ENCODE measurements at places on chromosomes 6 and 20.
A peak's percentile ranks its signal among the peaks of the same experiment; 100 is the strongest.

GRCh38 chr20:50561379-50562078 lies 51.3 kb downstream of the PTPN1 start:
- H3K36me3 ChIP-seq: peaks cover 75% of the 10 kb centered on the region
- peak overlapping the region; percentile 91 for H3K27ac ChIP-seq
- peaks cover 39% of the 10 kb centered on the region for H3K4me1 ChIP-seq

- H3K4me3 ChIP-seq: no peak overlapping the region
- no peaks in the 10 kb centered on the region for H3K27me3 ChIP-seq
- DNase-seq: no peak
These were observed 113.7 kb upstream of the PRDM1 start for GRCh38 chr6:105972440-105972839.

DNA sequence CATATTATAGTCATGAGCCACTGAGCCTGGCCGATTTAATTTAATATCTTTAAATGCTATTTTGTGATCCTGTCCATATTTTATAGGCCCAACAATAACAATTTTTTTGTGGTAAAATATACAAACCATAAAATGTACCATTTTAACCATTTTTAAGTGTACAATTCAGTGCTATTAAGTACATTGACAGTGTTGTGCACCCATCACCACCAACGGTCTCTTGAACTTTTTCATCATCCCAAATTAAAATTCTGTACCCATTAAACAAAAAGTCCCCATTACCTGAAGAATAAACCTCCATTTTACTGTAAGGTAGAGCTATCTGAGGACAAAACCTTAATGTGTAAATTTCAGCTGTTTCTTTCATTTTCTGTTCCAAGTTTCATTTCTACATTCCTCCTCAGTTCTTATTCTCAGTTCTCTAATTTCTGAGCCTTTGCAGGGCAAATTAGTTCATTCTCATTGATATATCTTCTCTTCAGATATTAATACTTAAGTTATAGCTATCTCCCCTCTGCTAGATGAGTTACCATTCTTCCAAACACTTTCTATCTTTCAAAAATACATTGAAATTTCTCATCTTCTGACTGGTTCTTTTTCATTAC lies 10.3 kb downstream of the MTO1 start:
- DNase-seq: no peak
- H3K4me3 ChIP-seq: peak overlapping the region; percentile 43
- H3K27me3 ChIP-seq: no peaks in the 10 kb centered on the region
- peaks cover 83% of the 10 kb centered on the region for H3K36me3 ChIP-seq

- H3K4me3 ChIP-seq: no peak overlapping the region
- no peak for DNase-seq
- H3K36me3 ChIP-seq: no peaks in the 10 kb centered on the region
- no peak overlapping the region for H3K27ac ChIP-seq
These were observed 235.3 kb upstream of the NRSN1 start for GRCh38 chr6:23890543-23891227.

- no peaks in the 10 kb centered on the region for H3K36me3 ChIP-seq
- H3K27me3 ChIP-seq: no peaks in the 10 kb centered on the region
- no peak overlapping the region for H3K4me3 ChIP-seq
- H3K4me1 ChIP-seq: no peaks in the 10 kb centered on the region
- DNase-seq: no peak
These were observed 375.5 kb downstream of the PKHD1 start for GRCh38 chr6:51711876-51712275.

DNA sequence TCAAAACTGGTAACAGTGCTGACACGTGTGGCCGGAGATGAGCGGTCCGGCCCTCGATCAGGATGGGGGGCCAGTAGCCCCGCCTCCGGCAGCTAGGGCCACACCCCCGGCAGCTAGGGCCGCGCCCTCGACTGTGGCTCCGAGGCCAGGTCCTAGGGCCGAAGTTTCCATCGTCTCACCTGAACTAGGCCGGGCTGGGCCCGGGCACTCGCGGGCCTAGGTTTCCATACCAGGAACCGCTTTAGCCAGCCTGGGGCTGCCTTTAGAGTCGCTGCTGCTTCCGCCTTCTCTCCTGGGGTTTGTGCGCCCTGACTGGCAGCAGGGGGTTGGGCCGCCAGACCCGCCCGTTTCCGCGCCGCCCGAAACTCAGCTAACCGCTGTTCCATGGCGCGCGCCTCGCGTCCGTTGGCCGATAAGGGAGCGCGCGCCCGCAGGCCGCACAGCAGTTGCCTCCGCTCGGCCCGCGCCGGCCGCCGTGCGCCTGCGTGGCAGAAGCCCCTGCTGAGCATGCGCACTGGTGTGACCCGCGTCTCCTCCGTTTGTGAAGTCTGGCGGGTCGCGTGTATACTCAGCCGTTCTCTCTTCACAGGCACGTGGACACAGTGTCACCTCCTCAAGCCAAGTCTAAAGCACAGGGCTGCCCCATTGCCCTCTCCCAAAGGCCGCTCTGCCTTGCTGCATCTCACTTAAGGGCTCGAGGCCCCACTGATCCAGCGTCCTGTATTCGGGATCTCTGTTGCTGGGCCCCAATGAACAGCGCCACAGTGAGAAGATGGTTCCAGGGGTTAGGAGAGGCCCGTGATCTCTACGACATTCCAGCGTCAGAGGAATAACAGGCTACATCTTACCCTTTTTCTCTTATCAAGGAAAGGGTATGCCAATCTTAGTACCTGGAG lies at the start of gene SAYSD1:
Gene SAYSD1 (minus strand): TSS at position 483 of the 896 bp plus-strand sequence. CDS start 97 bp downstream, at position 386.
- H3K4me3 ChIP-seq: peak within 1 kb of the TSS; percentile 89
- peaks cover 7% of the 10 kb centered on the region for H3K36me3 ChIP-seq
- H3K27me3 ChIP-seq: no peaks in the 10 kb centered on the region
- H3K4me1 ChIP-seq: peaks cover 25% of the 10 kb centered on the region
- DNase-seq: peak; percentile 88
- H3K27ac ChIP-seq: peak within 1 kb of the TSS; percentile 90

DNA sequence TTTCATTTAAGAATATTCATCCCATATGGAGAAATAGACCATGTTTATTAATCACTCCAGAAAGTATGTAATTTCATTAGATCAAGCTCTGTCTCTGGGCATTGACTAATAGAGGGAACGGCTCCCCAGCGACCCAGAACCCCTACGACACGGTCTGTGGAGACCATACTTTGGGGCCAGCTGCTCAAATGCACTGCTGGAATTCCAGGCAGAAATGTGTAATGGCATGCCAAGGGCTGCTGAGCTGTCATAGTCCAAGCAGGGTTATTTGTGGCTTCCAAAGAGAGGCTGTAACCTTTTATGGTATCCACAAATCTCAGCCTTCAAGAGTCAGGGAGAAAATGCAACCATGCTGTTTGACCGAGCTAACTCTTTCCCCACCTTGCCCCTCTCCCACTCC lies 755.8 kb downstream of the DHX35 start:
- H3K4me1 ChIP-seq: no peaks in the 10 kb centered on the region
- no peak overlapping the region for H3K27ac ChIP-seq
- H3K27me3 ChIP-seq: no peaks in the 10 kb centered on the region
- no peak for DNase-seq
- H3K36me3 ChIP-seq: no peaks in the 10 kb centered on the region
- H3K4me3 ChIP-seq: no peak overlapping the region

DNA sequence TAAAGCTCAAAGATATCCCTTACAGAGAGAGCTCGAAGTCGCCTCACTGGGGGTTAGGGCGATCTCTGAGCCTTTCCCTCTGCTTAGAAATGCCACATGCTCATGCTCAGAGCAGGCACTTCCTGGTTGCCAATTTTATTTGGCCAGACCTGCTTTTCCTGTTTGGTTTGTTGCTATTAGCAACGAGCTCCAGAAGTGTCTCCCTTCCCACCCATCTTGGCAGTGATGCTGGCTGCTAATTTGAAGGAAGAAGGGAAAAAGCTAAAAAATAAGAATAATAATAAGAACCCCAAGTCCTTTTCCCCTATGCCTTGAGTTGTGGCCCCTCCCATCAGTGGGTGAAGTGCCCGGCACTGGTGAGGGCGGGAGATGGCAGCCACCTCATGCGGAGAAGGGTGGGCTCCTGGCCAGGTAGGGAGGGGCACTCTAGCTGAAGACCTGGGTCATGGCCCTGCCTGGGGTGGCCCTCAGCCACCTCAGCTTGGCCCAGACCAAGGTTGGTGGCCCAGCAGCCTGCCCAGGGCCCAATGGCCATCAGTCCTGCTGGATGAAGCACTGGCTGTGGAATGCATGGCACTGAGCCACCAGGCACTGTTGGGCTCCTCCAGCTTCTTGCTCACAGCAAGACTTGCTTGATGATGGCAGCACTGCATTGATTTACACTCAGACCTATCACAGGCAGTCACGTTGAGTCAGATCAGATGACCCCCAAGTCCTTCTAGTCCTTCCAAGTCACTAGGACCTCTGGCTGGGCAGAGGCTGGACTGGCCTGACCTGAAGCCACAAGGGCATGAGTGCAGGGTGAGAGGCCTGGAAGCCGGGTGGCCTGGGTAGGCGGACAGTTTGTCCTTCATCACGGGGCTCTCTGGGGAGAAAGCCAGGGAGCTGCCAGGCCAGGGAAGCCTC lies 79.0 kb downstream of the SYNJ2 start:
- no peak for DNase-seq
- H3K4me1 ChIP-seq: no peaks in the 10 kb centered on the region

- H3K36me3 ChIP-seq: no peaks in the 10 kb centered on the region
- no peaks in the 10 kb centered on the region for H3K4me1 ChIP-seq
- no peak overlapping the region for H3K4me3 ChIP-seq
- H3K27ac ChIP-seq: no peak overlapping the region
- H3K27me3 ChIP-seq: no peaks in the 10 kb centered on the region
These were observed 311.8 kb upstream of the MMS22L start for GRCh38 chr6:97594844-97595243.

- H3K4me1 ChIP-seq: peaks cover 22% of the 10 kb centered on the region
- H3K4me3 ChIP-seq: no peak overlapping the region
- no peak for DNase-seq
- H3K27ac ChIP-seq: no peak overlapping the region
These were observed 122.2 kb downstream of the MAN1A1 start for GRCh38 chr6:119227377-119227776.

- no peak overlapping the region for H3K4me3 ChIP-seq
- H3K27ac ChIP-seq: no peak overlapping the region
- H3K27me3 ChIP-seq: peaks cover 13% of the 10 kb centered on the region
- no peak for DNase-seq
These were observed 21.6 kb downstream of the ADGRG6 start for GRCh38 chr6:142323377-142323776.

GRCh38 chr6:130620338-130620781 lies 206.8 kb upstream of the SMLR1 start:
- H3K4me3 ChIP-seq: no peak overlapping the region
- H3K27ac ChIP-seq: no peak overlapping the region
- H3K4me1 ChIP-seq: no peaks in the 10 kb centered on the region
- no peak for DNase-seq
- no peaks in the 10 kb centered on the region for H3K36me3 ChIP-seq

DNA sequence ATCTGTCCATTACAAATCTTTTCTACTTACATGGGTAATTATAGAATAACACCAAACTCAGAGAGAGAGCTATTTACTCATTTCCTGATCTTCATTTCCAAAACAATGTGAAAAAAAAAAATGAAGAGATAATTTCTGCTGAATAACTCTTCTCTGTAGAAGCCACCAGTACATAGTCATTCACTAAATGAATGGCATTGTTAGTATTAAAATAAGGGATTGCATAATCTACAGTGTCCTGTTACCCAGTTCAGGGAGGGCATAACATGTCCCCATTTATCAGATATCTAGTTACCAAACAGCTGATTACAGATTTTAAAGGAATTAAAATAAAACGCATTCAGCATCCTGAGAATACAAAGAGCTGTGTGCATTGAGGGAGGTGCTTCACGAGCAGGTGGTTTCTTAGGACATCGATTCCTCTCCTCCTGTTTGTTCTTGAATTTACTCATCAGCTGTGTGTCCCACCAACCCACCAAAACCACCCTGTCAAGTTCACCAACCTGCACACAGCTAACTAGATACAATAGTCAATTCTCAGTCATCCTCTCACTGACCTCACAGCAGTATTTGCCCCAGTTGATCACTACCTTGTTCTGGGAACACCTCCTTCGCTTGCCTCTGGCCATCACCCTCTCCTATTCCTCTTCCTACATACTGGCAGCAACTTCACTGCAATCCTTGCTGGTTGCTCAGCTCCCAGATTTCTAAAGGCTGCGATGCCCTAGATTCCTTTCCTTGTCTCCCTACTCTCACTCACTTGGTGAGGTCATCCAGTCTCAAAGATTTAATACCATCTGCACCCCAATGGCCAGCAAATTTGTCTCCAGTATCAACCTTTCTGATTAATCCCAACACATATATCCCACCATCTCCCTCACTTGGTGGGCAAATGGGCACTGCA lies 18.7 kb downstream of the CNKSR3 start:
- no peaks in the 10 kb centered on the region for H3K36me3 ChIP-seq
- no peak overlapping the region for H3K4me3 ChIP-seq
- H3K27ac ChIP-seq: no peak overlapping the region
- peaks cover 14% of the 10 kb centered on the region for H3K27me3 ChIP-seq
- H3K4me1 ChIP-seq: no peaks in the 10 kb centered on the region

DNA sequence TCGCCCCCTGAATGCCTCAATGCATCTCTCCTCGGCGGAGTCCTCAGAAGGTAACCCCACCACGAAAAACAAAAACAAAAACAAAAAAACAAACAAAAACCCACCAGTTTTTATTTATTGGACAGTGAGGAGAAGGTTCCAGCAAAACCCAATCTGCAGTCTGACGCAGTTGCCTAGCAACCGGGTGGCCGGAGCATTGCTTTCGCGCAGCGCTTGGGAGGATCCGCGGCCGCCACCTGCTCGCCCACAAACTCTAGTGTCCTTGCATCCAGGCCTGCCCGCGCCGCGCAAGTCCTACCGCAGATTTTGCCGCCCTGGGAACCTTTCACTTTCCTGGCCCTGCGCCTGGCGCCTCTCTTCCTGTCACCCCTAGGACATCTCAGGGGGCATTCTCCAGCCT lies 17.6 kb downstream of the TFAP2B start:
- no peak overlapping the region for H3K27ac ChIP-seq
- H3K4me3 ChIP-seq: no peak overlapping the region
- peaks cover 39% of the 10 kb centered on the region for H3K27me3 ChIP-seq
- no peak for DNase-seq

GRCh38 chr6:11033825-11034224 lies 10.3 kb downstream of the ELOVL2 start:
- H3K36me3 ChIP-seq: no peaks in the 10 kb centered on the region
- peaks cover 75% of the 10 kb centered on the region for H3K27me3 ChIP-seq
- no peak for DNase-seq

GRCh38 chr20:25340380-25340779 lies 50.3 kb downstream of the ABHD12 start:
- H3K4me1 ChIP-seq: peaks cover 34% of the 10 kb centered on the region
- H3K27ac ChIP-seq: no peak overlapping the region
- H3K27me3 ChIP-seq: no peaks in the 10 kb centered on the region
- H3K36me3 ChIP-seq: no peaks in the 10 kb centered on the region

DNA sequence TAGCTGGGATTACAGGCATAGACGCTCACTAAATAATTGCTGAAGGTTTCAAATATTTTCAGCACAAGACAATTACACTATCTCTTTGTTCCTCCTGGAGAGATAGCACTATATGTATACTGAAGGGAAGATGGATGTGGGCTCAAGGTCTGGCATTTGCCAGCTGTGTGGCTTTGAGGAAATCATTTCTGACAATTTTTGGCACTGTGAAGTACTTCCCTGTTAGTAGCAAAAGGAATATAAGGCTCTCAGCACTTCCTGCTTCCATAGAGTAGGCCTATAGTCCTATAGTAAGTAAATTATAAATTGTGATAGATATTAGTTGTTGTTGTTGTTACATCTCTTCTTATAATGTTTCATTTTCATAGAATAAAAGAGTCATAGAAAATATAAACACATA lies 271.1 kb downstream of the SAMD5 start:
- no peak overlapping the region for H3K4me3 ChIP-seq
- DNase-seq: no peak
- H3K4me1 ChIP-seq: no peaks in the 10 kb centered on the region
- H3K27me3 ChIP-seq: no peaks in the 10 kb centered on the region
- no peaks in the 10 kb centered on the region for H3K36me3 ChIP-seq

- H3K4me1 ChIP-seq: no peaks in the 10 kb centered on the region
- DNase-seq: no peak
- peak overlapping the region; percentile 62 for H3K27ac ChIP-seq
- peaks cover 13% of the 10 kb centered on the region for H3K27me3 ChIP-seq
- H3K36me3 ChIP-seq: no peaks in the 10 kb centered on the region
These were observed 54.3 kb upstream of the GPR31 start for GRCh38 chr6:167211881-167212712.

All from effector memory CD8-positive, alpha-beta T cell (primary cell).